Tongue (tissue), 3 donors: ENCODE measurements at places on chromosomes 11 and 22. TPM values are rescaled to one million over a fixed set of nuclear protein-coding genes. Genes with fewer than 3 reads are reported as not detected.
A peak's percentile ranks its signal among the peaks of the same experiment; 100 is the strongest.

Gene MPPED1
- 4.4 TPM for total RNA-seq

Gene NAGA
- 27.1 TPM for total RNA-seq

Gene PYGM
- 584 TPM for total RNA-seq

Gene FAM111B
- total RNA-seq = 12.0 TPM

Gene WT1
- total RNA-seq = not detected

Gene CLDN5
- total RNA-seq = 147 TPM

Gene PAK1
- 69.1 TPM for total RNA-seq

Gene CASP4
- 40.4 TPM for total RNA-seq

Gene KCNJ11
- total RNA-seq = 28.6 TPM

Gene A4GALT
- total RNA-seq = 24.1 TPM

Gene OR8A1
- total RNA-seq = not detected

DNA sequence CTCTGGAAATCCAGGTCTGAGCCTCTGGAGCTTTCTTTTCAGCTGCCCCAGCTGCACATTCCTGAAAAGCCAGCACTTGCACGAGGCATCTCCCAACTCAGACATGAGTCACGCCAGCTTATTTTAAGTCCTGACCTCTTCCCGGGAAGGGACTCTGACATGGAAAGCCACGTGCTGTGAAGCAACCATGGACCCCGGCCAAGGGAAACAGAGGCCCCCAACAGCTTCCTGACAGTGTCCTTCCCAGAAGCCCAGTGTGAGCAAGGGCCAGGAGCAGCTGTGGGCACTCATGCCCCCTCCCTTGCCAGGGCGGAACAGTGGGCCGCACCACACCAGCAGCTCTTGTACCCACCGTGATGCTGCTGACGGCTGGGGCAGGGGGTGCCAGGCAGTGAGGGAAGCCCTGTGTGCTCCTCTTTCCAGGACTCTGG is 118.8 kb upstream of the CADM1 start:
- DNase-seq = peak; percentile 96

GRCh38 chr11:25432376-25432775 is 899.6 kb upstream of the ANO3 start:
- DNase-seq = no peak

DNA sequence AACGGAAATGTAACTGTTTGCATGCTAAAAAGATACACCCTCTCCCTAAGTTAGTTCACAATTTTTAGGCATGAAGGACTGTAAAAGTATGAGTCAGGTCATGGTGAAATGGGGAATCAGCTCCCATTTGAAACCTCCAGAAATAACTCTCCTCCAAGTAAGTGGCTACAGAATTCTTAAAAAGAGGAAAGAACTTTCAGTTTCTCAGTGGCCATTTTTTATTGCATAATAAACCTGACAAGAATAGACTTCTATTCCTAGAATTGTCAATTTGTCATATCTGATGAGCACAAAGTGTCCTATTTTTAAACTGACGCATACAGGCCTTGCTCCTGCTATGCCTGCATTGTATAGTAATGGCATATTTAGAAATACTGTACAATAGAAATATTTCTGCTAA is 612.2 kb downstream of the CNTN5 start:
- DNase-seq = no peak

DNA sequence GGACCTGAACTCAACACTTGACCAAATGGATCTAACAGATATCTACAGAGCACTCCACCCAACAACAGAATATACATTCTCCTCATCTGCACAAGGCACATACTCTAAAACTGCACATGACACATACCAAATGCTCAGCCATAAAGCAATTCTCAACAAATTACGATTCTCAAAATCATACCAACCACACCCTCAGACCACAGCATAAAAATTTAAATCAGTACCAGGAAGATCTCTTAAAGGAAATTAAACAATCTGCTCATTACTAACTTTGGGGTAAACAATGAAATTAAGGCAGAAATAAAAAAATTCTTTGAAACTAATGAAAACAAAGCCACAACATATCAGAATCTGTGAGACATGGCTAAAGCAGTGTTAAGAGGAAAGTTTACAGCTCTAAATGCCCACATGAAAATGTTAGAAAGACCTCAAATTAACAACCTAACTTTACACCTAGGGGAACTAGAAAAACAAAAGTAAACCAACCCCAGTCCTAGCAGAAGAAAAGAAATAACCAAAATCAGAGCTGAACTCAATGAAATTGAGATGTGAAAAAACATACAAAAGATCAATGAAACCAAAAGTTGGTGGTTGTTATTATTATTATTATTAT is 37.2 kb downstream of the TMEM123 start:
- no peak for DNase-seq

GRCh38 chr11:97092823-97093222 is 703.0 kb downstream of the JRKL start:
- peak; percentile 14 for DNase-seq

- DNase-seq = no peak
These were observed 83.3 kb upstream of the SUSD2 start for GRCh38 chr22:24097961-24098391.

DNA sequence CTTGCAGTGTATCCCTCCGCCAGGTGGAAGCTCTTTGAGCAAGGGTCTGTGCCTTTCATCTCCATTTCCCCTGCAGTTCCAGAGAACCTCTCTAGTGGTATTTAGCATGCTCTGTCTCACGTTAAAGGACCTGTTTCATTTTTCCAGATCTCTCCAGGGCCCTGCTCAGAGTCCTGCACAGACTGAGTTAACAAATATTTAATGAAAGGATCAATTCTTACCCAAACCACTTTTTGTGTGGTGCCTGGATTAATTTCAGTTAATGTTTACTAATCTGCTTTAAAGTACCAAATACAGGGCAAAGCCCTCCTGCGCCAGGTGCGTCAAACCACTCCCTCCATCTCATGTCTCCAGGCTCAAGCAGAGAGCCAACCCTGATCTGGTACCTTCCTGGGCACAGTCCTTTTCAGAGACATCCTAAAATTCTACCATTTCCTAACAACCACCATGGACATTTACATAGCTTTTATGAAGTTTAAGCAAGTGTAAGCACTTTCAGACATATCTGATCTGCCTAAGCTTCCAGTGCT is 18.7 kb upstream of the ACER3 start:
- DNase-seq = no peak

- no peak for DNase-seq
These were observed 957.6 kb upstream of the CCDC90B start for GRCh38 chr11:84243629-84244263.

DNA sequence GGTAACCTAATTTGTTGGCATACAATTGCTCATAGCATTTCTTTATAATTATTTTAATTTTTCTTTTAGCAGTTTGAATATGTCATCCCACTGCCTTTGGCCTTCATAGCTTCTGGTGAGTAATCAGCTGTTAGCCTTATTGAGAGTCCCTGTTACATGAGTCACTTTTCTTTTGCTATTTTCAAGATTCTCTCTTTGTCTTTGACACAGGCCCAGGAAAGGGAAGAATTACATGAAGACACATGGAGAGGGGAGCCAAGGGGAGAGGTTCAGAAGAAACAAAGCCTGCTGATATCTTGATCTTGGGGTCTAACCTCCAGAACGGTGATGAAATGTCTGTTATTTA is 418.2 kb downstream of the METTL15 start:
- no peak for DNase-seq

DNA sequence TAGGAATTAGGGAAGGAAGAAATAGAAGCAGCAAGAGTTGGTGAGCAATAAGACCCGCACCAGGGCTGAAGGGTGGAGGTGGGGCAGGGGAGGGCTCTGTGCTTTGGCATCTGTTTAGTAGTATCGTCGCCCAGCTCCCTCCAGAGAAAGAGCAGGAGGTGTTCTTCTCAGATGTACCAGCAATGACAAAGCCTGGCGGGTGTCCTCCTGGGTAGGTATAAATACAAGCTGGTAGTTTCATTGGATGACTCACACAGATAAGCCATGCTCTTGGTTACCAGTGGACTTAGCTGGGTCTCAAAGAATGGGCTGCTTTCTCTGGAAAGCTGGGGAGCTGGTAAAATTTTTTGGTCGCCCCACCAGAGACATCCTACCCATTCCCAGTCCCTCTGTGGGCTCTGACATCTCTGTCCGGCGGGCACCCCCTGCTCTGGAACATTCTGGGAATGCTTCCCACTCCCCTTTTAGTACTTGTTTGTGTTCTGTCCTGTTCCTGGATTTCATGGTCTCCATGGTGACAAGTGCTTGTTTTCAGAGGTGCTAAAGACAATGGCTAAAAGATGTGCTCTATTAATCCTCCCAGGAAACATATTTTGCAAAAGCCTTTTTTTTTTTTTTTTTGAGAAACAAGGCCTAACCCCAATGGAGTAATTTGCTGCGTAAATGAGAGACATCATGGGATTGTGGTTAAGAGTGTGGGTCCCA is 15.4 kb upstream of the TUBA8 start:
- no peak for DNase-seq

DNA sequence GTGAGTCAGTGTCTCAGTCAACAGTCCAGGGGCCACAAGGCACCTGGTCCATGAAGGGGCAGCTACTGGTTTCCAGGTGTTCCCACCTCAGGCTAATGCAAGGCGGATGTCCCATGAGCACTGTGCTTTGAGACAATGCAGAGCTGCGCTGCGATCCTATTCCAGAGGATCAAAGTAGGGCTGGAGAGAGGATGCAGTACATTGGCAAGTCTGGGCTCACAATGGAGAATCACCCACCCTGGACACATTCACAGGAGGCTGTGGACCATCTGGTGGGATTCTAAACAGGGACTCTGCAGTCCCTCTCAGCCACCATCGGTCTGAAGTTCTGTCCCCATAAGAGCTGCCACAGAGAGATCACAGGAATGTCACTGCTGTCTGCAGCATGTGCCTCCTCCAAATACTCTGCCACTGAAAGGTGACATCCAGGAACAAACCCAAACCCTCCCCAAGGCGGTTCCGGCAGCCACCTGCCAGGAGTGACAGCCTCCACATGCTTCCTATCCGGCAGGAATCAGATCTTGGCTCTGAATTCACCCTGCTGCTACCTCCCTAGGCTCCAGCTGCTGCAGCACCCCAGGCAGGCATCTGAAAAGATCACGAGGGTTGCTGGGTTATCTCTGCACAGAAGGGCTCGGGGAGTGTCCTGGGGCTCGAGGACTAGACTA is 45.3 kb upstream of the SERPIND1 start:
- no peak for DNase-seq

DNA sequence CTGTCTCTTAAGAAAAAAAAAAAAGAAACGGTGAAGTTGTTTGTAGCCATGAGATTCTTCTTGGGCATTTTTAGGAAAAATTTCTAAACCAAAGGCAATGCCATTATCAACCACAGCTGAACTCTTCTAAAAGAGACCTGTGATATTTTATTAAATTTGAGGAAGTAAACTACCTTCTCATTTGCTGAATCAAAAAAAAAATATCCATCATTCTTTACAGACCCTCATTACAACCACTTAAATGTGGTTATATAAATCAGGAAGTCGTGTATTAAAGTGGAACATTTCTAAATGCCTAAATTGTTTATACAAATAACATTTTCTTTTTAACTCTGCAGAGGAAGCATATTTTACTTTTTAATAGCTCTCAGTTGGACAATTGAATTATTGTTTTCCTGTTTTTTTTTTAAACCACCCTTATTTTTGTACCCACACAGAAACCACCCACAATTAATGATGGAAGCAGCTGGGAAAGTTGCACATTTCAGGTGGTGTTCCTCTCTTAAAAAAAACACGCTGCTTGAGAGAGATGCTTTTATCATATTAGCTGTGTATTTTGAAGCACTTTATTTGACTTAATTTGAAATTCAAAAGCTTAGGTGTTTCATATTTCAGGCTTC is 91.2 kb downstream of the ARHGAP42 start:
- no peak for DNase-seq

GRCh38 chr11:60988658-60989057 is 17.2 kb downstream of the CD6 start:
- DNase-seq = no peak

DNA sequence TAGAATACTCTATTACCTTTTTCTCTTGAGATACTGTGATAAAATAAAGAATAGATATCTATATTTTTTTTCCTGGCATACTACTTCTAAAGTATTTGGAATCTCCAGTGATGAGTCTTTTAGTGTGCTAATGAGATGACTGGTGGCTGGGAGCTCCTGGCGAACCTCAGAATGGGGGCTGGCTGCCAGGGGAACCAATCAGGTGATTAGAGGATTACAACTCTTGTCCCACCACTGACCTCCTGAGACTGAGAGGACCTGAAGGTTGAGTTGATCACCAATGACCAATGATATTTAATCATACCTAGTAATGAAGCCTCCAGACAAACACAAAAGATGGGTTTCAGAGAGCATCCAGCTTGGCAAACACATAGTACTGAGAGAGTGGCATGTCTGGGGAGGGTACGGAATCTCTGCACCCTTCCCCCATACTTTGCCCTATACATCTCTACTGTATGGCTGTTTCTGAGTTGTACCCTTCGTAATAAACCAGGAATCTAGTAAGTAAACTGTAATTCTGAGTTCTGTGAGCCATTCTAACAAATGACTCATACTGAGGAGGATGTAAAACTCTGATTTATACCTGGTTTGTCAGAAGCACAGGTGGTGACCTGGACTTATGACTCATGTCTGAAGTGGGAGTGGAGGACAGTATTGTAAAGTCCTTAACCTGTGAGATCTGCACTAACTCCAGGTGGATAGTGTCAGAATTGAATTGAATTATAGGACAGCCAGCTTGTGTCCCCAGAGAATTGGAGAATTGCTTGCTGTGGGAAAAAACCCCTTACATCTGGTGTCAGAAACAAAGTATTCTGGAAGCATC is 325.3 kb upstream of the LRRC4C start:
- DNase-seq = no peak

- DNase-seq = peak; percentile 88
These were observed 697 bp downstream of the LGALS1 start for GRCh38 chr22:37675930-37676735.

GRCh38 chr11:119320776-119321524 is 4.0 kb upstream of the MCAM start:
- peak; percentile 73 for DNase-seq

GRCh38 chr22:23106906-23107367 is 34.9 kb downstream of the RSPH14 start:
- DNase-seq = peak; percentile 93

- DNase-seq = peak; percentile 89
These were observed 104.3 kb downstream of the ST3GAL4 start for GRCh38 chr11:126459691-126460281.

- DNase-seq = no peak
These were observed 36.8 kb downstream of the BRD1 start for GRCh38 chr22:49790912-49791311.

- no peak for DNase-seq
These were observed 9.0 kb downstream of the MAP6 start for GRCh38 chr11:75659836-75660235.
